Stimulated activated CD4-positive, alpha-beta T cell treated with anti-CD3 and anti-CD28 coated beads, Interleukin-1b, Interleukin-23, amount 100 ng/mL, for 24 hours (primary cell): ENCODE measurements at places on chromosomes 6 and 20.

DNA sequence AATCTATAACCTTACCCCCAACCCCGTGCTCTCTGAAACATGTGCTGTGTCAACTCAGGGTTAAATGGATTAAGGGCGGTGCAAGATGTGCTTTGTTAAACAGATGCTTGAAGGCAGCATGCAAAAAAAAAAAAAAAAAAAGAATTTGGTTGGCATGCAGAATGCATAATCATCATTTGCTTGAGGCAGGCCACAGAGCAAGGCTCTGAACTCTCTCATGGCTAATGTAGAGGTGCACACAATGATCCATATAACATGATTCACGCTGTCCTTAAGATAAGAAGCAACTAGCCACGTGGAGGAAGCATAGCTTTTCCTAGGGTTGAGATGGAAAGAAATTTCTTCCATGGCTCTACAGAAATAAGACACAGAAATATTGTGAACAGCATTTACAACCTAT, 27.6 kb upstream of the RPN2 start:
- DNase-seq, result no peak

DNA sequence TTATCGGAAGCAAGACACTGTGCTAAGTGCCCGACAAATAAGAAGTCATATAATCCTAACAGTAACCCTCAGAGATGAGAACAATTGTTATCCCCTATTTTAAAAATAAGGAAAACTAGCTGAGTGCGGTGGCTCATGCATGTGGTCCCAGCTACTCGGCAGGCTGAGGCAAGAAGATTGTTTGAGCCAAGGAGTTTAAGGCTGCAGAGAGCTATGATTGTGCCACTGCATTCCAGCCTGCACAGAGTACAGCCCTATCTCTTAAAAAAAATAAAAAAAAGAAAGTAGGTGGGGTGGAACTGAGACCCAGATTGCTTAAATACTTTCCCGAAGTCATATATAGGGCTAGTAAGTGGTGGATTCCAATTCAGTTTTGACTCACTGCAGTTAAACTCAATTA, 84.7 kb downstream of the UST start:
- no peak for DNase-seq

GRCh38 chr6:31094389-31094881, 17.9 kb downstream of the C6orf15 start:
- no peak for DNase-seq

DNA sequence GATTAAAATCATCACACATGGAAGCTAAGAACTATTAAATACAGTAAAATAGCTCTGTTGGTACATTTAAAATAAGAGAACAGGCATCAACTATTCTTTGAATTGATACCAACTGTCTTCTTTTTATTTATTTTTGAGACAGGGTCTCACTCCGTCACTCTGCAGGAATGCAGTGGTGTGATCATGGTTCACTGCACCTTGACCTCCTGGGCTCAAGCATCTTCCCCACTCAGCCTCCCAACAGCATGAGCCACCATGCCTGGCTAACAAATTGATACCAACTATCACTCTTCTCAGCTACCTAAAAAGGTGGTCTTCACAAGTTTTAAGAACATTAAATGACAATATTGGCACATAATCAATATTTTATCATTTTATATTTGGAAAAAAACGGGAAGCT, 7.8 kb upstream of the PNISR start:
- no peak for DNase-seq

DNA sequence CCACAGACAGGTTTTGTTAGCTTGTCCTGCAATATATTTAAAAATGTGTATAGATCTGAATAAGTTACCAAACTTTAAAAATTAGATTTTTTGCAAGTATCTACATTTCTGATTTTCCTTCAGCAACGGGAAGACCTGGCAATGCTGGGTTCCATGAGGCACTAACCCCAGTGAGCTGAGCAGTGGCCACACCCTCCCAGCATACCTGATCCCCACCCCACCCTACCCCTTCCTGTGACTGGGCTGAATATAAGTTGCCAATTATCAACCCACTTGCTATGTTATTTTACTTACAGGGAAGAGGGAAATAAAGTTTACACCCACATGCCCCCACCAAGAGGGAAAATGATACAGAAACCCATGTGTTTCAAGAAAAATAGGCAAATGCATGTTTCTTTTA, 70.3 kb upstream of the RALGAPA2 start:
- no peak for DNase-seq

DNA sequence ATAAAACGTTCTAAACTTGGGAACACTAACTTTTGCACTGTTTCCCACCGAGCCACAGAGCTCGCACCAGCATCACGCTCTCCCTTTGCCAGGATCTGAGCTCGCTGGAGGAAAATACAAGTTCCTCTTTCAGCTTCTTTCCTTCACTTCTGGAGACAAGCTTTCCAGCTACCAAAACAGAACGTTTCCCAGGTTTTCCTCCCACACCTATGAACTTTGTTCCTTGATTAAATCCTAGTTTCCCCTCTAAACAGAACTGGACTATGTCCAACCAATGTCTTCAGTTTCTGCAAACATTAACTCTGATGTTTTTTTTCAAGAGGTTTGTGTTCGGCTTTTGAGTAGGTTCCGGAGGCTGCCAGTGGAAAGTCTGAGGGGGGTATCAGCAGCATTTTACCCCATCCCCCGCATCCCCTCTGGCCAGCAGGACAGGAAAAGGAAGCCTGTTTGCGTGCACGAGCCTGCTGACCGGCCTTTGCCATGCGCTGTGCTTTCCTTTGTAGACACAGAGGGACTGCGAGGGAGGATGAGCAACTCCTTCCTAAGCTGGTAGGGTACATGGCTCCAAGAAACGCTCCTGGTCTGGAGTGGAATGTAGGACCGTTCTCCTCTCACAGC, 135.5 kb downstream of the LY86 start:
- DNase-seq, result no peak

DNA sequence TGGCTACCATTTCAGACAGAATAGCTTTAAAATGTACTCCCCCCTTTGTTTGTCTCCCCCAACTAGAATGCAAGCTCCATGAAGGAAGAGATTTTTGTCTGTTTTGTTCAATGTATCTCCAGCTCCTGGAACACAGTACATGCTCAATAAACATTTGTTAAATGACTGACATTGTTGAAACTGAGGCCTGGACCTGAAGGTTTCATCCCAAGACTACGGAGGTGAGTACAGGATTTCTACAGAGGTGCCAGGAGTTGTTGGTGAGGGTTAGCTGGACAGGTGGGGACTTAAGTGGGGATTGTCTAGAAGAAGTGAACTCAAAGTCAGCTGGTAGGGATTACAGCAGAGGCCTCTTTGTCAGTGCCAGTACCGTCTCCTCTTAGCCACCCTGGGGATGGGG, 19.4 kb downstream of the VEGFA start:
- DNase-seq, result no peak

GRCh38 chr6:129672881-129673631, 36.9 kb downstream of the ARHGAP18 start:
- no peak for DNase-seq

- no peak for DNase-seq
Measured at GRCh38 chr6:25026723-25027122, 91.0 kb upstream of the RIPOR2 start.

- DNase-seq, result no peak
Measured at GRCh38 chr6:78868116-78868515, 765 bp downstream of the IRAK1BP1 start.

- no peak for DNase-seq
Measured at GRCh38 chr20:62051144-62051543, 14.5 kb downstream of the TAF4 start.

DNA sequence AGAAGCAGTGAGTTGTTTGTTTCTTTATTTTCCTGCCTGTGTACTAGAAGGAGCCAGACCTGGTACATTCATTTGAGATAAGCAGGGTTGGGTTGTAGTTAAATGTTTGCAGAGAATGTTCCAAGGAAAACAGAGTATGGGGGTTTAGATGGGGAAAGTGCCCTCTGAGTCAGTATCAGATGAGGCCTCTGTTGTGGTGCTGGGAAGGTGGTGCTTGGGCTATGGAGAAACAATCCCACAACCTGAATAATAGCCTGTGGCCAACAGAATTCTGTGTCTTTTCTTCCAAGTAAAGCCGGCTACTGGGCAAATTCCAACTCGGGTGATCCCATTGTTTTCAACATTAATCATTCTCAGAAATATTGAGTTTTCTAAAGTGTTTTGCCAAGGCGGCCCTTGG, 109.3 kb downstream of the RNF144B start:
- no peak for DNase-seq

GRCh38 chr20:3927486-3928291, 38.5 kb downstream of the PANK2 start:
- DNase-seq, result no peak
